ENCODE measurements at places on chromosomes 6 and 20.
A peak's percentile ranks its signal among the peaks of the same experiment; 100 is the strongest.

DNA sequence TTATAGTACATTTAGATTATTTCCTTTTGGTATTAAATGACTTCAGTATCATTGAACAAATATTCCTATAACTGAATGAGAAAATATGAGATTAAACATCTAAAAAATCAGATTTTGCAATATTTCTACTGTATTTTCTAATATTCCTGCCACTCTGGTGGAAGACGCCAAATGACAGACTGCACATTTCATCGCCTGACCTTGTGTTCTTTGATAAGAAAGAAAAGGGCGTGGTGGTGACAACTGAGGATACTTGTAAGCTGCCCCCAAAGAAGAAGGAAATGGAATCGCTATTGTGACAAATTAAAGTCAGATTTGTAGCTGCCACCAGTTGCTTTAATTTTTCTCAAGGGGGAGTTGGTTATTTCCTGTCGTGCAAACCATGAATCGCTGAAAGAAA lies 131.3 kb downstream of the MTFR2 start:
- DNase-seq: no peak

DNA sequence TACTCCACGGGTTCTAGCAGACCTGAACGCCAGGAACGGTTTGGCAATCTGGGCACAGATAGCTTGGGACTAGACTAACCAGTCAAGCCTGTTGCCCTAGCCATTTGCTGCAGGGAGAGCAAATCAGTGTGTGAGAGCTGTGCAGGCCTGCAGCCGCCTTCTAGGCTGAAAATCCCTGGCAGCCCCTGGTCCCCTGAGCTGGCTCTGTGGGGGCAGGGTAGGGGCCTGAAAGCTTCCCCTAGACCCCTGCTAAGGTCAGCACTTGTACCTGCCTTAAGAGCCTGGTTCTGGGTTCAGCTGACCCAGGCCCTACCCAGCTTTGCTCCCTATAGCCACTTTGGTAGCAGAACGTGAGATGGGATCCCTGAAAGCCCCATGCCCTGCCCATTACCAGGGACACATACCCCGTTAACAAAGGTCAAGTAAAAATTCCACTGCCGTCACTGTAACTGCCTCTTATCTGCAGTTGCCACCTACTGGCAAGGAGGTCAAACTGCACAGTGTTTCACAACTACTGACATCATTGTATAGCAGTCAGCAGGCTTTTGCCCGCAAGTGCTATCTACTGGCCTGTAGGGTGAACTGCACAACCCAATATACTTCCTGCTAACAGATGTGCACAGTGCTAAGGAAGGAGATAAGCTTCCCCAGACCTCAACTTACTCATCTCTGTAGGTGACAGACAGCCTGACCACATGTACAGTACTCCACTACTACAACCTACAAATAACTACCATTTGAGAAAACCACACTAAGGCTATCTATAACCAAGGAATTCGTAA lies 95.1 kb upstream of the OLIG3 start:
- peak; percentile 81 for DNase-seq

GRCh38 chr20:10705801-10706459 lies 32.1 kb upstream of the JAG1 start:
- no peak for DNase-seq

GRCh38 chr6:50823094-50823920 lies 4.6 kb downstream of the TFAP2B start:
- DNase-seq: peak; percentile 5

DNA sequence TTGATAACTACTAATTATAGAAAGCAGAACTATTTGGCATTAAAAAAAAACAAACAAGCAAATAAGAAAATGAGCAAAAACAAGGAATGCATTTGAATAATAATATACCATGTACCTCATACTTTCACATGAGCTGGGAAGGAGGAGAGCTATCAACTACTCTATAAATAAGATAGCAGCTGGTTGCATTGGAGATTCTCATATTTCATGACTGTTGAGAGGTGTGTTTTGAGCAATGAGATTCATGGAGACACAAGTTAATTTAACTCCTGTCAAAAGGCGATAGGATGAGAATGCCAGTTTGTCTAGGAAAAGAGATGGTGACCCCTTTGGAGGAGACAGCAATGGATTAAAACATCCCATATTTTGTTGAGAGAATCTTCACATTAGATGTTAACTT lies 348.8 kb upstream of the SPTLC3 start:
- DNase-seq: no peak

GRCh38 chr6:46090115-46091079 lies 39.4 kb upstream of the ENPP4 start:
- peak; percentile 45 for DNase-seq

DNA sequence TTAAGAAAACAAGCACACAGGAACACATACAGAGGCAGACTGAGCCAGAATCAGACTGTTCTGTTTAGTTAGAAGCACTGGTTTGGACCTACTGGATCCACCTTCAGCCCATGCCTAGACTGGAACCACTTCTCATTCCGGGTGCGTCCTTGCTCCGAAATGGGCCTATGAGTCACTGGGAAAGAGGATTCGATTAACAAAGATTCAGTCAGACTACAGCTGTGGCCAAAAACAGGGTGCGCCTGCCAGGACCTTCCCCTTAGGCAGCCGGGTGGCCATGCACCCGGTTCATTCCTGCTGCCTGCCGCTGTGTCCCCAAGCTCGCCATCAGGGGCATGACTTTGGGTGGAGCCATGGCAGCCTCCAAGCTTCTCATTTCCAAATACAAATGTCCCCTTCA lies 14.5 kb upstream of the KCNK5 start:
- no peak for DNase-seq

DNA sequence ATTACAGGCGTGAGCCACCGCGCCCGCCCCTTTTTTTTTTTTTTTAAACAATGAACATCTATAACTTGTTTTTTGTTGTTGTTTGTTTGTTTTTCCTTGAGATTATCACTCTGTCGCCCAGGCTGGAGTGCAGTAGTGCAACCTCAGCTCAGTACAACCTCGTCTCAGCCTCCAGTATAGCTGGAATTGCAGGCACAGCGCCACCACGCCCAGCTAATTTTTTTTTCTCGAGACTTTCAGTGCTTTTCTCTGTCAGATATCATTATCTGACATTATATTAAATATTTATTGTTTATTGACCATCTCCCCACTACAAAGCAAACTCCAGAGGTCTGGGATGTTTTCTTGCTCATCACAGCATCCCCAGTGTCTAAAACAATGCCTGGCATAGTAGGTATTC lies 2.3 kb upstream of the DLK2 start:
- no peak for DNase-seq

DNA sequence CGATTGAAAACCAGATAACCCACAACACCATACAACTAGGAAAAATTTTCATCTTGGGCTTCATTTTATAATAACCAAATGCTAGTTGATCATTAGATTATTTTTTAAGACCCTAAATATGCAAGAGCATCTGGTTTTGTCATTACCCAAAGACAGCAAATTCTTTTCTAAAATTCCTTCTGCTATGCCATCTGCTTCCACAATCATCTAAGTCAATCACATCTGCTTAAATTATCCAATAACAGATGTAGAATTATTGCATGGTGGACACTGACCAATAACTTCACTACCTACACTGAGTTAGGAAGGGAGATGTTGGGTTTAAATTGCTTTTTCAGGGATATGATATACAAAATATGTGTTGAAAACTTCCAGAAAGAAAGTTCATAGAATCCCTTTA lies 41.9 kb downstream of the PKHD1 start:
- no peak for DNase-seq

- DNase-seq: no peak
Measured at GRCh38 chr6:152736687-152737273, 13.8 kb upstream of the VIP start.

GRCh38 chr6:158124288-158124687 lies 43.8 kb downstream of the SERAC1 start:
- DNase-seq: no peak

GRCh38 chr6:128256095-128256494 lies 264.3 kb downstream of the PTPRK start:
- DNase-seq: no peak

DNA sequence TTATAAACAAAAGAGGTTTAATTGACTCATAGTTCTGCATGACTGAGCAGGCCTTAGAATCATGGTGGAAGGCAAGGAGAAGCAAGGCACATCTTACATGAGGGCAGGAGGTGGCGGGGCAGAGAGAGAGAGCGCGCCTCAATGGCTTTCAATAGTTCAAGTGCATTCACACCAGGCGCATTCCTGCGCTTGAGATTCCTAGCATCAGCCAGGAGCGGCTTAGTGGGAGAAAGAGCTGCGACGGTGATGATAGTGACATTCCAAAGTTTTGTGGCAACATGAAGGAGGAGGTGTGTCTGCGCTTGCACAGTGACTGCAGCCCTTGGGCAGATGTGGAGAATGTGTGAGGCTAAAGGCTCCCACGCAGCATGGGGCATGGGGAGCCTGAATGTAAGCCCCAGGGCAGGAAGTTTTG lies 25.0 kb upstream of the EMILIN3 start:
- peak; percentile 17 for DNase-seq

- no peak for DNase-seq
Measured at GRCh38 chr6:158369241-158369640, 57.0 kb downstream of the TULP4 start.

DNA sequence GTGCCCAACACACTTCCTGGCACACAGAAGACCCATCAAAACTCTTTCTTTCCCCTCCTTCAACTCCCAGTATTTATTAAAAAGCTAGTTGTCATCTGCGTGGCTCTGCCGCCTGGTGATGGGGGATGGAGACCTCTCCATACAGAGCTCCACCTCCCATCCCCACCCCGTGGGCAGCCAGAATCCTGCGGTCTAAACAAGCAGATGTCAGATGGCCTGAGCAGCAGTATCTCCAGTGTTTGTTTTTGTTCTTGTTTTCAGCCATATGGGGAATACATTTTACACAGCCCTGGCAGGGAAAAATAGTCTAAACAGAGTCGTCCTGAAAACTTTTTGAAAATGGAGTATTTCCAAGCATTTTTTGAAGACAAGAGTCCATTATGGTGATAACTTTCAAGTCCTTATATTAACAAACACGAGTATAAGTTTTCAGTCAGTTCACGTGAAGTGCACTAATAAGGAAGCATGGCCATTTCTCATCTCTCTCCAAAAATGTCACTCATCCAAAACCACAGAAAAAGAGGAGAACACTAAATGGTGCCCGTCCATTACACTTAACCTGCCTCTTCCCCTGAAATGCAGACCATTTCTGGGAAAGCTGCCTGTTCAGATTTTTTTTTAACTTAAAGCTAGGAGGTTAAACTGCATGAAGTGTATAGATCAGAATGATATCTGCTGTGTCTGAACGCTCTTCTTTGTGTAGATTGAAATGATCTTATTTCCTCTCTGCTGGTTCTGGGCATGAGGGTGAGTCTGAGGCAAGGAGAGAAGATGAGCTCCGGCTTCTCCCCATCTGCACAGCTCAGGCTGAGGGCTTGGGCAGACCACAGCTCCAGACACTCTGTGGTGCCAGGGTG lies 91.0 kb downstream of the TCP11 start:
- peak; percentile 87 for DNase-seq

DNA sequence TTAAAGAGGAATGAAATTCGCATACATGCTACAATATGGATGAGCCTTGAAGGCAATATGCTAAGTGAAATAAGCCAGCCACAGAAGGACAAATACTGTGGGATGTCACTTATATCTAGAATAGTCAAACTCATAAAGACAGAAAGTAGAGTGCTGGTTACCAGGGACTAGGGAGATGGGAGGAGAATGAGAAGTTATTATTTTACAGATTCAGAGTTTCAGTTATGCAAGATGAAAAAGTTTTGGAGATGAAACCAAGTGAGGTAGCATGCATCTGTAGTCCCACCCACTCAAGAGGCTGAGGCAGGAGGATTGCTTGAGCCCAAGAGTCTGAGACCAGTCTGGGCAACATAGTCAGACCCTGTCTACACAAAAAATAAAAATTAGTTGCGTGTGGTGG lies 82.5 kb upstream of the ARID1B start:
- no peak for DNase-seq

- DNase-seq: no peak
Measured at GRCh38 chr20:5173751-5174150, 46.9 kb downstream of the CDS2 start.

Data from iris pigment epithelial cell (primary cell).